ENCODE measurements at places on chromosomes 11 and 22.

- DNase-seq: no peak
Measured at GRCh38 chr22:38494498-38494897, 11.6 kb downstream of the DDX17 start.

- DNase-seq: no peak
Measured at GRCh38 chr11:71223671-71224660, 28.4 kb downstream of the SHANK2 start.

GRCh38 chr11:116192509-116193210 lies 580.1 kb downstream of the BUD13 start:
- DNase-seq: no peak

DNA sequence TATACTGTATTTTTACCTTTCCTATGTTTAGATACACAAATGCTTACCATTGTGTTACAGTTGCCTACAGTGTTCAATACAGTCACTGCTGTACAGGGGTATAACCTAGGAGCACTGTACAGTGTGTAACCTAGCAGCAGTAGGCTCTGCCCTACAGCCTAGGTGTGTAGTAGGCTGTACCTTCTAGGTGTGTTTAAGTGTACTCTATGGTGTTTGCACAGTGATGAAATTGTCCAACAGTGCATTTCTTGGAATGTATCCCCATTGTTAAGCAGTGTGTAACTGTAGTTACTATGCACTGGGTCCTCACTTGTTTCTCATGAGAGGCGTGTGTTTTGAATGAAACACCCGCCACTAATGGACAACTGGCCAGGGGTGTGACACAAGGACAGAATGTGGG lies 269.0 kb downstream of the OPCML start:
- DNase-seq: no peak

- DNase-seq: no peak
Measured at GRCh38 chr11:17519061-17519885, 24.9 kb downstream of the USH1C start.

DNA sequence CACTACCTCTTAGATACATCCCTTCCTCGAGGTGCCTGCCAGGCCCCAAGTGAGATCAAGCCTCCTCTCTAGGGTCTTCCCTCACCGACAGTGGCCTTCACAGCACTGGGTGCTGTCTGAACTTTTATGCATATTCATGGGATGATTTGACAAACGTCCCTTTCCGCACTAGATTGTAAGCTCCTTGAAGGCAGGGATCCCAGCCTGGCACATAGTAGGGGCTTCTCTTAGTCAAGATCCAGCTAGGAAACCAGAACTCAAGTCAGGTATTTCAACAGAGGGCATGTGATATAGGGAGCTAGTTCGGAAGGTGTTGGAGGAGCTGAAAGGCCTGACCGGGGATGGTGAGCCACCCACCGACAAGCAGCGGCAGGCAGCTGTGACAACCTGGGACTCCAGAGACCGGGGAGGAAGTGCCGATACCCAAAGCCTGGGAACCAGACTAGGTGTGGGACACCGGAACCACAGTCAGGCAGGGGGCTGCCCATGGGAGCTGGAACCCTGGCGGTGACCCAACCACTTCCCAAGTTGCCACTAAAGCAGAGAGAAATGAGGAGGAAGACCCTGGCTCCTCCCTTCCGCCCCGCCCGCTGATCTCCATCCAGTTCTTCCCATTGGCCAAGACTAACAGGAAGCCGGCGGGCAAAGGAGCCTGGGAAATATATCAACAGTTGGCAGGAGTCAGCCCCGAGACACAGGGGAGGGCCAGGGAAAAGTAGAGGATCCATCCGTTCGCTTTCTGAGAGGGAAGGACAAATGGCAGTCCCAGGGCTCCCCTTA lies 39.8 kb upstream of the CD82 start:
- DNase-seq: no peak

DNA sequence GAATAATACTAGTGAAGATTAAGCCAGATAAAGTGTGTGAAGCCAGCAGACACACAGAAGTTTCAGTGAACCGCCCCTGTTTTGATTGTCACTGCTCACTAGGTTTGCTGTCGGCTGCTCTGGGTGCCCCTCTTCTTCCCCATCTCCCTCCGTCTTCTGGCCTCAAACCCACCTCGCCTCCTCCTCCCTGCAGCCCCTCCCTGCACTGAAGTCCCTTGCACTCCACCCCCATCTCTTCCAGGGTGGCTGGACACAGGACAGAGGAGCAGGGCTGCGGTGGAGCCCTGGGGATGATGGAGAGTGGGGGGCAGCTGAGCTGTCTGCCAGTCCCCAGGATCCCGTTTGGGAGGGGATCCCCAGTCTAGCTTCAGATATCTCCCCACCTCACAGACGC lies 53.5 kb downstream of the CYTH4 start:
- no peak for DNase-seq

- DNase-seq: peak; percentile 38
Measured at GRCh38 chr22:27393371-27393770, 408.2 kb downstream of the MN1 start.

- DNase-seq: no peak
Measured at GRCh38 chr11:76335842-76336241, 45.1 kb downstream of the THAP12 start.

- DNase-seq: peak; percentile 10
Measured at GRCh38 chr11:47524291-47524874, 28.5 kb downstream of the CELF1 start.

DNA sequence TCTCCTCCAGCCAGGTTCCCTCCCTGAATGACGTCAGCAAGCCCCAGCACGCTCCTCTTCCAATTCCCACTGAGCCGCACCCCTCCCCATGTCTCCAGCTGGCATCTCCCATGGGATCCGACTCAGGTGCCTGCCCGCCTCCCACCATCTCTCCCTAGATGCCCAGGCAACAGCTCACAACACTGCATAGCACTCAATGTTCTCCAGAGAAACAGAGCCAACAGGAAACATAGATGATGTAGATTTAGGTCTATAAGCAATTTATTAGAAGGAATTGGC lies 532.3 kb downstream of the BRD1 start:
- no peak for DNase-seq

DNA sequence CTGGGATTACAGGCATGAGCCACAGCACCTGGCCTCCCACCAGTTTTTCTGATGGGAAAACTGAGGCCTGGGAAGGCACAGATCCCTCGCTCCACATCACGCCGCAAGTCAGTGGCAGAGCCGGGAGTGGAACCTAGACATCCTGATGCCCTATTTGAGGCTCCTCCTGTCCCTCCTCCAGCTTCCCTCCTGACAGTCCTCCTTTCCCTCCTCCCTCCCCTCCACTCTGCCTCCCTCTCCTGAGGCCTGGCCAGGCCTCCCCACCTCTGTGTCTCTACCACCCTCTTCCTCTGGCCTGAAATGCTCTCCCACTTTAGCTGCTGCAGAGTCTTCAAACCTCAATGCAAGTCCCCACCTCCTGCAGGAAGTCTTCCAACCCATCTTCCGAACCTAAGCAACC lies 13.3 kb upstream of the TP53I11 start:
- DNase-seq: no peak

- DNase-seq: no peak
Measured at GRCh38 chr11:2678396-2678795, 21.4 kb downstream of the KCNQ1OT1 start.

DNA sequence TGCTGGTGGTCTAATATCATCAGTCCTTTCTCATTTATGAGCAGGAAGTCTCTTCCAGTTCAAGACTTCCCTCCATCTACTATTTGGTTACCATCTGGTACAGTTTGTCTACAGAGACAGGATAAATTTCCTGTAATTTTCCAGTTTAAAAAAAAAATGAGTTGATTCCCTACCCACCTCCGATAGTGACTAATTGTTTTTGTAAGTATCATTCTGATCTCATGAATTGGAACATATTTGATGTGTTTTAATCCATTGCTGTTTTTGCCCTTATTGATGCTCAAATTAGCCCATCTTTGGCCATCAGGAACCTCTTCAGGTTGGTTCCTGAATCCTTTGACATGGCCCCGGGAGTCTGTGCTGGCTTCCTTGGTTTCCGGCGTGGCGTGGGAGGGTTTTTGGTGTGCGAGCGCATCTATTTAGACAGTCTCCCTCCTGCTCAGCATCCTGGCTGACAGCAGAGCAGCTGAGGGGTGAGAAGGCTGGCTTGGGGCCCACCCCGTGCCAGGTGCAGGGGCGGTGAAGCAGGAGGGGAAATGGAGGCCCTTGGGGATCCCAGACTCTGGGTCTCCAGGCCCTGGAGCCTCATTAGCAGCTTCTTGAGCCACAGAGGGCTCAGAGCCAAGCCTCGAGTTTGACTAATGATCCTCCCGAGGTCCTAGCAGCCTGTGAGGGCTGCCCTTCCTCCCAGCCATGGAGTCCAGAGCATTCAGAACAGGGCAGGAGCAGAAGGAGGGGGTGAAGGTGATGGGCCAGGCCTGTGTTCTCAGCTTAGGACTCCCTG lies 6.8 kb downstream of the OMP start:
- peak; percentile 54 for DNase-seq

GRCh38 chr11:60629399-60629798 lies 70.0 kb upstream of the MS4A8 start:
- no peak for DNase-seq

DNA sequence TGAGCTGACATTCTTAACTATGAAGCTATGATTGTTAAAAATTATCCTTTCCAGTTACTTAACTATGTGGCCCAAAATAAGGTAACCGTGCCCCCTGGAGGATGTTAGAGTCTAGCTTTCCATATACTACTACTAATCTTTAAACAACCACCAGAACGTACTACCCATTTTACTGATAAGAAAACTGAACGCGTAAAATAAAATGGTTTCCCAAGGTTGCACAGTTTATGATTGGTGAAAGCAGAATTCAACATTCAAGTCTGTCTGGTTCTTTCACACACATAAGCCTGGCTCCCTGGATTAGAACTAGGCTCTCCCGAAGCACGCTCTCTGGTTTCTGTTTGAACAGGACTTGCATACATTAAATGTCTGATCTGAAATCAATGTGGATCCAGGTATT lies 437.8 kb upstream of the CCDC90B start:
- peak; percentile 53 for DNase-seq

DNA sequence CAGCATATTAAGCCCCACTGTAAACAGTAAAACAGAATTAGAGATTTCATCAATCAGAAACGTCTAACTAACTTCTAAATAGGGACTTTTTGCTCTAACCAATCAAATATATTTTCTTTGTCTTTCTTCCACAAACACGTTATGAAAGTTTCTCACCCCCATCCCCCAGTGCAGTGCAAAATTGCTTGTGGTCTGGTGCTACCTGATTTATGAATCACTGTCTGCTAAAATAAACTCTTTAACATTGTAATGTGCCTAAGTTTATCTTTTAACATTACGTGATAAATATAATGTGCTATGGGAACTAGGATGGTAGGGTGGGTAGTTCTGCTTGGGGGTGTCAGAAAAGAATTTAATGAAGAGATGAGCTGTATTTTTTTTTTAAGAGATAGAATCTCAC lies 47.3 kb upstream of the SLC5A1 start:
- no peak for DNase-seq

GRCh38 chr11:82927264-82927880 lies 25.8 kb downstream of the DDIAS start:
- DNase-seq: peak; percentile 45

DNA sequence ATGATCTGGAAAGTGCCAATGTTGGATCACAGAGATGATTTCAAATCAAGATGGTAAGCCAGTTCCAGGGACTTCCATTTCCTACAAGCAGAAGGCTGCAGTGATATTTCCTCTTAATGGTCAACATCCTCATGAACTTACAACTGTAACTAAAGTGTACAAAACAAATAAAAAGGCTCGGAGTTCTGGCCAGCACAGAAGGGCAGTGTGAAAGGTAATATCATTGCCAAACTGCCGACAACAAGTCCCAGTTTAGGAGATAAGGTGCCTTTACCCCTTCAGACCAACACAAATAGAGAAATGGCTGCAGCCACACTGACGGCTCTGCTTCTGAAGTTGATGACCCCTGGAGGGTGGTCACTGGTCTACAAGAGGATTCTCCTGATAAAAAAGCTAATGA lies 91.1 kb downstream of the ETS1 start:
- no peak for DNase-seq

DNA sequence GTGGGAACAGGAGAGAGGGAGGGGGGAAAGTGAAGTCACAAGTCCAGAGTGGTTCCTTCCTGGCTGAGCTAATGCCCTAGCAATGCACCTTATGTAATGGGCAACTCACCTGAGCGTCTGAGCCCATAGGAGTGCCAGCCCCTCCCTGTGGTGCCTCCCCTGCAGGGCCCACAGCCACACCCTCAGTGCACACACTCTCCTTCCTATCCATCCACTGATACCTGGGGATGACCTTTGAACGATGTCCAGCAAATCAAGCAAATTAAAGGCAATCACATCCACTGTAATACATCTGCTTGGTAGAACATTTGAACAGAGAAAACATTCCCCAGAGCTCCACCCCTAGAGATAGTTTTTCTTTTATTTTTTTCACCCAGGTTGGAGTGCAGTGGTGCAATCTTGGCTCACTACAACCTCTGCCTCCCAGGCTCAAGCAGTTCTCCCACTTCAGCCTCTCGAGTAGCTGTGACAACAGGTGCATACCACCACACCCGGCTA lies 19.6 kb upstream of the MICAL2 start:
- peak; percentile 70 for DNase-seq

DNA sequence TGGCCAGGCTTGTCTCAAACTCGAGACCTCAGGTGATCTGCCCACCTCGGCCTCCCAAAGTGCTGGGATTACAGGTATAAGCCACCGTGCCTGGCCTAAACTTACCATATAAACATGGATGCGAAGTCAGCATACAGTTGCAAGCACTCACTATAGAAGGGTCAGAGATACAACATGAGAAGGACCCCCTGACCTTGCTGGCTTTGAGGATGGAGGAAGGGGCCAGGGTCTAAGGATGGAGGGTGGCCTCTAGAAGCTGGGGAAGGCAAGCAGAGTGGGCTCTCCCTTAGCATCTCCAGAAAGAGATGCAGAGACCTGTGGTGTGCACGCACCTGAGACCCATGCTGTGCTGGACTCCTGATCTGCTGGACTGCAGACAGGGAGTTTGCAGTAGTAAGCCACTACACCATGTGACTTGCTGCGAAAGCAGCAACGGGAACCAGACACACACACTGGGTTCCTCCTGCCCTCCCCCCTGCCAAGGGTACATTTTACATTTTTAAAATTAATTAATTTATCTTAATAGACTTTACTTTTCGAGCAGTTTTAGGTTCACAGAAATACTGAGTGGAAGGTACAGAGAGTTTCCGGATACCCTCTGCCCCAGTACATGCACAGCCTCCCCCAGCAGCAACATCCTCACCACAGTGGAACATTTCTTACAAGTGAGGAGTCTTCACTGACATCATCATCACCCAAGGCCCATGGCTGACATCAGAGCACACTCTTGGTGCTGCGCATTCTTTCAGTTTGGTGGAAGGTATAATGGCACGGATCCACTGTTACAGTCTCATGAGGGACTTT lies 170.1 kb upstream of the B3GAT1 start:
- no peak for DNase-seq

DNA sequence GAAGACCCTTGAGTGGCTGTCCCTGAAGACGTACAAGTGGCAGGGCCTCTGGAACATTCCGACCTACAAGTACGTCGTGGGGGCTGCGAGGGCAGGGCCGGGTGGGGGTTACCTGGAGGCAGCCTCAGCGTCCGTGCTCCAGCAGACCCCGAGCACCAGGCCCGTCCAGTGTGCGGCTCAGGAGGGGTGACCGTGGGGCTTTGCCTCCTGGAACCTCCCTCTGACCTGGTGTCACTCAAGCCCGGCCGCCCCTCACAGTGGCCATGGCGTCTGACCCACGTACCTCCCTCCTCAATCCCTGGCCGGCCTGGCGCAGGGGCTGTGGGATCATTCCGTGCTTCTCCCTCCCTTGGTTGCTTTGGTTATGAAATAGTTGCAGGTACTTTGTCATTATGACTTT lies 18.5 kb downstream of the RNH1 start:
- no peak for DNase-seq

- DNase-seq: peak; percentile 62
Measured at GRCh38 chr11:1876361-1877063, 15.2 kb downstream of the PRR33 start.

GRCh38 chr11:111797145-111797581 lies 31.0 kb upstream of the PPP2R1B start:
- DNase-seq: peak; percentile 25
